Stimulated activated CD4-positive, alpha-beta T cell treated with anti-CD3 and anti-CD28 coated beads, Interleukin-2, amount 100 ng/mL, for 4 hours (primary cell): ENCODE measurements at places on chromosomes 4 and X.

GRCh38 chrX:149650162-149650561 lies 18.6 kb upstream of the TMEM185A start:
- DNase-seq, result no peak

DNA sequence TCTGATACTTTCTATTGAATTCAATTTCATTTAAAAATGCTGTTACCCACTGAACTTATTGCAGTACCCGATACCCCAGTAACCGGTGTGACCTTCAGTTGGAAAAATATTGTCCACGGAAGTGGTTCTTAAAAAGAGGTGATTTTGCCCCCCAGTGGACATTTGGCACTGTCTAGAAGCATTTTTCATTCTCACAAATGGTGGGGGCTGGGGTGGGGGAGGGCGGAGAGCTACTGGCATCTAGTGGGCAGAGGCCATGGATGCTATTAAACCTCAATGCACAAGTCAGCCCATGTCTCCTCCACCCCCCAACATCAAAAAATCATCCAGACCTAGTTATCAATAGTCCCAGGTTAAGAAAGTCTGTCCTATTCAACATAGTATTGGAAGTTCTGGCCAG lies 19.6 kb upstream of the CHM start:
- no peak for DNase-seq

DNA sequence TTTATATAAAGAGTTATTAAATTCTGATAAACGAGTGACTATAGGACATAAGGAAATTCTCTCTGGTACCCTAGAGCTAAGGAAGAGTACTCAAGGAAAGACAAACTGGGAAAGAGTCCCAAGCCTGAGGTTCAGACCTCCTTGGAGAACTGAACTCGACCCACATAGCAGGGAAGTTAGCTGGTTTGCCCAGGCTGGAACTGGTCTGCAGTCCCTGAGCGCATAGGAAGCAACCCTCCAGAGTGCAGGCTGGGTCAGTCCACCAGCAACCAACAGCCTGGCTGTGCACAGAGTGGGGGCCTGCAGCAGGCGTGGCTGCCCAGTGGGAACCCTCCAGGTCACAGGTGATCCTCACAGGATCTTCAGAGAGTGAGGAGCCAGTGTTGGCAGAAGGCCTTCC lies 114.1 kb downstream of the SOWAHB start:
- DNase-seq, result no peak

GRCh38 chr4:156169861-156170260 lies 216.2 kb upstream of the CTSO start:
- no peak for DNase-seq

DNA sequence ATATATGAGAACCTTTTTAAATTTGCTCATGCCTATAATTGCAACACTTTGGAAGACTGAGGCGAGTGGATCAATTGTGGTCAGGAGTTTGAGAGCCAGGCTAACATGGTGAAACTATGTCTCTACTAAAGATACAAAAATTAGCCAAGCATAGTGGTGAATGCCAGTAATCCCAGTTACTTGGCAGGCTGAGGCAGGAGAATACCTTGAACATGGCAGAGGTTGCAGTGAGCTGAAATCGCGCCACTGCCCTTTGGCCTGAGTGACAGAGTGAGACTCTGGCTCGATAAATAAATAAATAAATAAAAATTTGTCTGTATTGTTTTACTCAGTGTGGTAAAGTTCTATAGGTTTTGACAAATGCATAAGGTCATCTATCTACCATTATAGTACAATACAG lies 218.2 kb downstream of the ZC4H2 start:
- no peak for DNase-seq

GRCh38 chr4:78345237-78345636 lies 206.3 kb upstream of the ANXA3 start:
- DNase-seq, result no peak

DNA sequence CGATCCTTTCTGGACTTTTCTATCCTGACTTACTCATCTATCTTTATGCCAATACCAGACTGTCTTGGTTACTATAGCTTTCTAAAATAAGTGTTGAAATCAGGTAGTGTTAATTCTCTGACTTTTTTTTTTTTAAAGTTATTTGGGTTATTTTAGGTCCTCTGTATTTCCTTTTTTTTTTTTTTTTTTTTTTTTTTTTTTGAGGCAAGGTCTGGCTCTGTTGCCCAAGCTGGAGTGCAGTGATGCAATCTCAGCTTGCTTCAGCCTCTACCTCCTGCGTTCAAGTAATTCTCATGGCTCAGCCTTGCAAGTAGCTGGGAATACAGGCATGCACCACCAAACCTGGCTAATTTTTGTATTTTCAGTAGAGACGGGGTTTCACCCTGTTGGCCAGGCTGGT lies 2.8 kb upstream of the NELFA start:
- DNase-seq, result no peak

DNA sequence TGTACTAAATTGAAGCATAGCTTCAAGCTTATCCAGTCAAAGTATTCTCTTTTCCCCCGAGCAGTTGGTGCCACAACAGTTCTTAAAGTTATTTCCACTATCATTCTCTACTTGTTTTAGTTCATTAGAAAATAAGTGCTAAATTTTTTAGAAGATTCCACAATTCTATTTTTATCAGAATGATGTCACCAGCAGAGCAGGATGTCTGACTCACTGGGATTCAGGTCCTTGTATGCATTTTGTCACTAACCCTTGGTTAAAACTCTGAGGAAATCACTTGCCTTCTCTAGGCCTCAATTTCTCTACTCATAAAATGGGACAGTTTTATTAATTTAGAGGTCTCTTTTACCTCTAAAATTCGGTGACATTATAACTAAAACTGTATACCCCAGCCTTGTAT lies 3.4 kb downstream of the DDX53 start:
- no peak for DNase-seq
